ENCODE measurements at places on chromosomes 5 and 9.

DNA sequence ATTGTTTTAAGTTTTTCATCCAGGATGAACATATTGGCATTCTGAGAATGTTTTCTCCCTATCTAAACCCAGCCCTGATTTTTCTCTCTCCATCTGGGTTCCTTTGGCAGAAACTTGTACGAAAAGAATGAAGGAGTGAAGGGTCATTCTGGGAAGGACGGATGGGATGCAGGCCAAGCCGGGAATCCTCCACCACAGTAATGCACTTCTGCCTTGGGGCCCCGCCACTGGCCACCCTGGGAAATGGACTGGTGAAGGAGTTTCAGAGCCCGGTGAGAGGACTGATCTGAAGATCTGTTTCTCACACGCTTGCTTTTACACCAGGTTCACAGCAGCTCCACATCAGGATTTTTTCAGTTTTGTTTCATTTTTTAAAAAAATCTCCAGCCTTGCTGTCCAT, 554.8 kb downstream of the BNC2 start:
- DNase-seq: no peak

GRCh38 chr9:34675048-34675714, 12.7 kb upstream of the CCL27 start:
- no peak for DNase-seq

GRCh38 chr9:93058355-93059010, at the start of gene SUSD3:
SUSD3 (plus strand) TSS chr9:93058701; CDS start chr9:93058743, 42 bp downstream.
- DNase-seq: no peak

DNA sequence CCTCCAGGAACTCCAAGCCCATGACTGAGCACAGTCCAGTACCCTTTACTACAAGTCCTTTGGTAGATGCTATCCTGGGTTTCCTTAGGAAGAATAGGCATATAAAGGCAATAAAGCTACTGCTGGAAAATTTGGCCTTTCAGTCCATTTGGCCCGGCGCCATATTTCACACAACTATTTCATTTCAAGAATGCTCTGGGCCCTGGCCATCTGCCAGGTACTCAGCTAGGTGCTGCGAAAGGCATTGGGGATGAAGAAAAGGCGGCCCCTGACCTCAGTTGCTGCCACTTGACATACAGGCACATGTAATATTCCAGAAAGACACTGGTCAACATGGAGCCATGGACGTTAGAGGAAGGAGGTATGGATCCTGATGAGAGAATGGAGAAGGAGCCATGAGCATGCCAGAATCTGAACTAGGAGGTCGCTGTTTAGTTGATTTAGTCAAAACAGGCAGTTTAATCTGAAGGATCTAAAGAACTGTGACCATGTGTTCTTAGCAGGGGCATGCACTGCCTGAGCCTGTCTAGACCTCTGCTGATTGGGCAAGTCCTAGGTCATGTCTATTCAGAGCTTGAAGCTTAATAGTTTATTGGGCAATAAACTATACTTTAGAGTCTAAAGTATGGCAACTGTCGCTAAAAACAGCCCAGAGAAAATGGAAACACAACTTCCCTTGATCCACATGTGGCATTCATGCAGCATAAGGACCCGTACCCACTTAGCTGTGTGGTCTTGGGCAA, 149.3 kb downstream of the MELK start:
- no peak for DNase-seq

DNA sequence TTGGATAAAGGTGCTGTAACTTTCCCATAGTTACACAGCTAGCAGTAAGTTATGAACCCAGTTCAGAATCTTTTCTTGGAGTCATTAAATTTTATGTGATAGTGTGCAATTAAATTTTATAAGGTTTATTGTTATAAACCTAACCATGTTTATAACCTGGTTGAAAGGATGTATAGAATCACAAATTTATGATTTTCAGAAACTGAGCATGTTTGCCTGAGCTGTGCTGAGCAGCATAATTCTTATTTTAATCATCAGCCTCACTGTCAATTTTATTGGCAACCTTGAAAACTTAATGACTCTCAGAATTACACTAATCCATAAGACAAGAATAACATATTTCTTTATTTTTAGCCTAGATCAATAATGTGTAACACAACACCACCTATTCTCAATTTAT, 46.9 kb downstream of the ADAMTS19 start:
- DNase-seq: no peak

- DNase-seq: no peak
These were observed 87.5 kb upstream of the SSBP2 start for GRCh38 chr5:81838307-81838906.

GRCh38 chr9:117014061-117014460, 327.0 kb downstream of the TRIM32 start:
- DNase-seq: no peak

- no peak for DNase-seq
These were observed 63.0 kb downstream of the LPAR1 start for GRCh38 chr9:110975278-110975677.

DNA sequence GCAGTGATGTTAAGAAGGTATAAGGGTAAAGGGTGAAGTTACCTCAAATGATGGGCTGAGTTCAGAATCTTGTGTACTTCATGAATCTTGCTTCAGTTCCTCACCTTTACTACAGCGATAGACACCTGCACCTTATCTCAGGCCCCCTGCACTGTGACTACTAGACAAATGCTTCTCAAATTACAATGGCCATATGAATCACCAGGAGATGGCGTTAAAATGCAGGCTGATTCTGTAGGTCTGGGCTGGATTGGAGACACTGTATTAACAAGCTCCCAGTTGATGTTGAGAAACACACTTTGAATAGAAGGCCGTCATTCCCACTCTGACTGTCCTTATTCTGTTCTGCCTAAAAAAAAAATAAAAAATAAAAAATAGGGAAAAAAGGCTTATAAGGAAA, 29.8 kb downstream of the TARS1 start:
- no peak for DNase-seq

DNA sequence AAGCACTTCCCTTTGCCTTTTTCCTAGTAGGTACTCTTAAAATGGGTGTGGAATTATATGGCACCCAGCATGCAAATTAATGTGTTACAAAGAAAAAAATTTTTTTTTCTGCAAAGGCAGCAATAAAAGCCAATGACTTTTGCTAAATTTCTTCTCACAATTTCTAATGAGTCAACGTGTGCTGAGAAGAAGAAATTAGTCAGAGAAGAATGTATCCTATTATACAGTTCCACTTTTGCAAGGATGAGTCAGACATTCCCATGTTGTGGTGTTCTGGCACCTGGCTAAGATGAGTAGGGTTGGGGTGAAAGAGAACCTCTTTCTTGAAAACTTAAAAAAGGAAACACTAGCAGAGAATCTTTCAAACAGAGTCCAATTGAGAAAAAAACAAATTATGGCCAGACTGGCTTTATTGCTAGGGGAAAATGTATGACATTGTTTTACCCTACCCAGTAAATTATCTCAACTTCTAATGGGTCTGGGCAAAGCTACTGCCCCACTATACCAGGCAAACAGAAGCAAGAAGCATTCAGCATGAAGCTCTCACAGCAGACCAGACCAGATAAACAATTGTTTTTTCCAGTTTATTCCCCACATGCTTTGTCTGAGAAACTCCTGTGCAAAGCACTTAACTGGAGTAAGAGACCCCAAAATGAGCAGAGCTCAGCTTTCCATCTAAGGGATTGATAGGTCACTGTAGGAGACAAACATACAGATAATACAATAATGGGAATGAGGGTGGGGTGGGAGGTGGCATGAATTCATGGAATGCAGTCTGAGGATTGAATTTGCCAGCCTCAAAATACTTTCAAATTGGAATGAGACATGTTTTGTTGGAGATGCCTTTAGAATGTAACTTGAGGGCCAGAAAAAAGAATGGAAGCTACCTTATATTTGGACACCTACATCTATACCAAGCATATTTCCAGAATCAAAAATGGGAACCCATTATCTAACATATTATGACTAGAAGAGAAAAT, 220.8 kb upstream of the RFX3 start:
- peak; percentile 78 for DNase-seq

- DNase-seq: no peak
These were observed 376.9 kb upstream of the KCNN2 start for GRCh38 chr5:113984928-113985327.

DNA sequence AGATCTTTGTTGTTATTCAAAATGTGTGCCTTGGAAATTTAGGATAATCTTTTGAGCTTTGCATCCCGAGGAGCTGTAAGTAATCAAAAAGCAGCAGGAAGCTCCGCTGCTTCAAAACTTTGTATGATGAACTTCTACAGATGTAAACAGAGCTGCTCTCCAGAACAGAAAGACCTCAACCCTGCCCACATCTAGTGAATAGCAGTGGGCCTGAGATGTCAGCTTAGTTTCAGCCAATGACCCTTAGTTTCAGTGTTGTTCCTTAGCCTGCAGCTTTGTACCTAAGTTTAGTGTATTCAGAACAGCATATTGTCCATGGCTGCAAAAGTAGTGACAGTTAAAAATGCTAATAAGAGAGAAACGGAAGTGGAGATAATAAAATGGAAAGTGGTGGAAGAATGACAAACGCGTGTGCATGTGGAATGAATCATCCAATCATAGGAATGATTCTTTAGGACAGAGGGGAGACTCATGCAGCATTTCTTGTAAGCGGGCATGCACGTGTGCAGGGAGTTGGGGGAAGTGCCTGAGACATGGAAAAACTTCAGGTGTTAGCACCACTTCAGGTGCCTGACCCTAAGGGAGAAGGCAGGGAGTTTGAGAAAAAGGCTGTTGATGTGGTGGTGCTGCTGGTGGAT, 24.9 kb downstream of the SNX24 start:
- peak; percentile 42 for DNase-seq

- no peak for DNase-seq
These were observed 45.3 kb upstream of the NSMF start for GRCh38 chr9:137504432-137504777.

DNA sequence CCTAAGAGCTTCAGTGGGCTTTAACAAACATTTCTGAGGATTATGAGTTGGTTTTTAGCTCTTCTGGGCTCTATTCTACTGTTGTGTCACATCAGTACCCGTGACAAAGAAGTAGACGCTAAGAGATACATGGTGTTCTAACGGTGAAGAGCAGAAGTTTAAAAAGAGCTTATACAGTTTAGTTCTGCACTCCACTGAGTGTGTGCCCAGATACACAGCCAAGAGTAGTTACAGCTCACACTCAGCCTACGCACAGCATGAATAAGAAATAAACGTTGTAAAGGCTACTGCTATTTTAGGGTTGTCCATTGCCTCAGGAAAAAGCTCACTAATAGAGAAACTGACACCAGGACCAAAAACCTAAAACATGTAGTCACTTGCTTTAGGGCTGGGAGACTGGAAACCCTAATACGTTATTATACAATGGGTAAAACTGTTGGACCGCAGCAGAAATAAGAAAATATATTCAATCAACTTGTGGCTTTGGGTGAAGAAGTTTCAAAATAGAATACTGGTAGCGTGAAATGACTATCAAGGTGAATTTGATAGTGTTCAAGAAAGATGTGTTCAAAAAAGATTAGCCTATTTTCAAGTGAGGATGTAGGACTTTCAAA, 34.7 kb downstream of the PSIP1 start:
- no peak for DNase-seq

GRCh38 chr9:22969350-22969979, 522.8 kb downstream of the DMRTA1 start:
- no peak for DNase-seq

DNA sequence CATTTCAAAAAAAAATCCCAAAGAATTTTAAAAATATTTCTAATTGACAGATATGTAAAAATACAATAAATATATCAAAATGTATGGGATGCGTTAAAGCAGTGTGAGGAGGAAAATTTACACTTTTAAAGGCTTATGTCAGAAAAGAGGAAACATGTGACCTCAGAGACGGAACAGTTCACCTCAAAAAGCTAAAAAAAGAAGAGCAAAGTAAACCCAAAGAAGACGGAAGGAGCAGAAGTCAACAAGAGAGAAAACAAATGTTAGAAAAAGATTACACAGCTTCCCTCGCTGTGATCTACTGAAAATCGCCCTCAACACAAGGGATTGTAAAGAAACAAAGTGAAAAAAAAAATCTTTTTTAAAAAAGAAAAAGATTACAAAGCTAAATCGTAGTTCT, 186.9 kb downstream of the AUH start:
- DNase-seq: no peak

DNA sequence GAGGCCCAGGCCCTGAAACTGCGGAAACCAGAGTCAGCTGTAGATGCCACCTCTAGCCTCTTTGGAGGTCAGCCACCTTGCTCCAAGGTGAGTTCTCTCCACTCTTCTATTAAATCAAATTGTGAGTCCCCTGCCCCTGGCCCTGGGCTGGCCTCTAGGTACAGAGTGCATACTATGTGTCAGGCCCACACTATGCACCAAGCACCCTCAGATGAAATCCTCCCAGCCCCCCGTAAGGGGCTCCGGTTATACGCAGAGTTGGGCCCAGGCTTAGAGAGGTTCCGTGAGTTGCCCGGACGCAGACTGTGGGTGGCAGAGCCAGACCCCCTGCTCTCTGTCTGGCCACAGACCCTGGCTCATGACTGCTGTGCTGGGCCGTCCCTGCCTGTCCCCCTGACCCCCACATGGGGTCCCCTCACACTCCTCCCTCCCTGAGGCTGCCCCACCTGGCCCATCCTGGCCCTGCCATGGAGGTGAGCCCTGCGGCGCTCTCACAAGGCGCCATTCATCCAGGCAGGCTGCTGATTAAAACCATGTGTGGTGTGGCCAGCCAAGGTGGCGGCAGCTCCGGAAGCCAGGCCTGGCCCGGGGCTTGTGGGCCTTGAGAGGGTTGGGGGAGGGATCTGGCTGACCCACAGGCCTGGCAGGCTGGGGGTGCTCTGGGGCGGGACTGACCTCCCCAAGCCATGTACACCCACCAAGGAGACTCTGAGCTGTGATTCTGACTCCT, 65.5 kb upstream of the SYNPO start:
- no peak for DNase-seq

GRCh38 chr5:66769839-66770617, 173.8 kb downstream of the MAST4 start:
- no peak for DNase-seq

DNA sequence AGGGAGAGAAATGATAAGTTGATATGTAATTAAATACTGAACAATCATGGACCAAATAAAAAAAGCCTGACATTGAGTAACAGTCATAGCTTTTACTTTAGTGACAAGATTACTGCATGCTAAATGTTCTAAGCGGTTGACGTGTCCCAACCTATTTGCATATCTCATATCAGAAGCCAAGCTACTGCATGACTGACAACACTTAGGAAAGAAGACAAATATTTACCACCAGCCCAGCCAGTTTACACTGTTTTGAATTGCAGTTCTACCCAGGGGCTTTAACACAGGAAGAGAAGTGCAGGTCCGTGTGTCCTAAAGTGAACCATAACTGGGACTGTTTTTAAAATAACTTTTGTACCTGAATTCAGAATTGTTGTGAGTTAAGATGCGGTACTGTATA, 219.9 kb downstream of the PRDM9 start:
- DNase-seq: no peak

Measured in GM04503 (cell line).